ENCODE measurements at places on chromosomes 1 and 21.

- no peak for DNase-seq
Observed at GRCh38 chr1:10456661-10457060, 6.8 kb downstream of the CORT start.

GRCh38 chr1:24635195-24635843 is 7.8 kb upstream of the SRRM1 start:
- DNase-seq, result peak; percentile 53

- DNase-seq, result no peak
Observed at GRCh38 chr1:54299037-54299436, 99.1 kb downstream of the MRPL37 start.

GRCh38 chr21:17085707-17086106 is 427.1 kb upstream of the CXADR start:
- no peak for DNase-seq

GRCh38 chr21:14376854-14377253 is 6.1 kb downstream of the HSPA13 start:
- no peak for DNase-seq

DNA sequence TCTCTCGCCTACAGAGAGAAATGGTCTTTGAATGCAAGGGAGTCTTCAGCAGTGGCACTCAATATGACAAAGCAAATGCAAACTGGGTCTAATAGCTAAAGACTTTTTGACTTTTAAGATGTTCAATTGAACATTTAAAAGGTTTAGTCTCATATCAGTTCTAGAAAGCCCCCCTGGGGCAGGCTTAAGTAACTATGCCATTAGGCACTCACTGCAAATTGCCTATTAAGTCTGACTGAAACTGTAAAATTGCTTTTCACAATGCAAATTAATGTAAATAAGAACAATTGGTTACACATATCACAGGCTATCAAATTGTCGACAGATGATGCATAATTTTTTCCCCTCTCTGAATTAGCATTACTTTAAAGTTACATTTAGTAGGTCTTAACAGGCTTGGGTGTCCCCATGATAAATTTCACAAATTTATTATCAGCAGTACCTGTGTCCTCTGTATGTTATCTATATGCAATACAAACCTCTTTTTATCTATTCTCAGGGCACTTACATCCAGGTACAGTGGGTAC is 329.1 kb downstream of the LRRIQ3 start:
- no peak for DNase-seq

- DNase-seq, result no peak
Observed at GRCh38 chr1:31373897-31374486, 1.1 kb upstream of the FABP3 start.

DNA sequence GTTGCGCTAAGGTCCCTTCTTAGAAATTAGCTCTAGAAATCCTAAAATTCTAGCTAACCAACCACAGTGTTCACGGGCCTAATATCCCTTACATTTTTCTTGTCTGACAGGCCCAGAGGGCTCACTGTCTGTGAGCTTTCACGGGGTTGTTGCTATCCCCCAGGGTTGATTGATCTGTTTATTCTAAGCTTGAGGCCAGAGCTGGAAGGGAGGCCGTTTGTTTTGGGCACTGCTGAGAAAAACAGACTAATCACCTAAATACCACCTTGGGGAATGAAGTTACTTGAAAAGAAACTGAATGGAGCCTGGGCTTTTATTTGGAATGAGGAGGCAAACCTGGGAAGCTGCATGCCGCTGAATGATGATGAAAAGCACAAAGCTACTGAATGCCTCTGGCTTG is 162.4 kb downstream of the KIF26B start:
- DNase-seq, result no peak

DNA sequence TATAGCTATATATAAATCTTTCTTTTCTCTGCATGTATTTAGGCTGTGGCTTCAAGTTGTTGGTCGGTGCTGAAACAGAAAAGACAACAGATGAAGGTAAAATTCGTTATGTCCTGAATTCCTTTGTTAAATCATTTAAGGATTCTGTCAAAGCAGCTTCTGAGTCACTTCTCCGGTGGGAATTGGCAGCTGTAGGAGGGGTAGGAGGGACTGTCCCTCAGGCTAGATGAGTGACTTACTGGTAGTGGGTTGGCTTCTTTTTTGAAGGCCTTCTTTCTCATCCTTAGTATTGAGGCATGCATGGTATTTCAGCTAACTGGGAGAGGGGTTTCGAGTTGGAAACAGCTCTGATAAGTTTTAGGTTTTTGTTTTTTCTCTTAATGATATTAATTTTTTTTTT is 22.1 kb upstream of the NEXN start:
- no peak for DNase-seq

DNA sequence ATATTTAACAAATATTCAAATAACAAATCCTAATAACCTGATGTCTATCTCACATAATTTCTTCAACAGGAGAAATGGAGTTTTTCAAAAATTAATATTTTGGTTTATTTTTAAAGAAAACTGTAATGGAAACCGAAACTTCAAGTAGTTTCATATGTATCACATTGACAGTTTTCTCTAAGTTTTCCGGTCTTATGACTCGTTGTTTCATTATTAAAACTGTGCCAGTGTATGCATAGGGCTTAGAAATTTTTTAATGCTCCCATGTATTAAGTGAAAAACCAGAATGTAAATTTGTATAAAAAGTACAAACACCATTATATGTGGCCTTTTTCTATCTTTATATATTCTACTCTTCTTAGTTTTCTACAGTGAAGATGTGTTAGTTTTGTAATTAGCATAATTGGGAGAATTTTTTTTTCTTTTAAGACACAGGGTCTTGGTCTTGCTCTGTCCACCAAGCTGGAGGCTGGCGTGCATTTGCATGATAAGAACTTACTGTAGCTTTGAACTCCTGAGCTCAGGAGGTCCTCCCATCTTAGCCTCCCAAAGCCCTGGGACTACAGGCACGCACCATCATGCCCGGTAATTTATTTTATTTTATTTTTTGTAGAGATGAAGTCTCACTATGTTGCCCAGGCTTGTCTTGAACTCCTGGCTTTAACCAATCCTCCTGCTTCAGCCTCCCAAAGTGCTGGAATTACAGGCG is 43.9 kb upstream of the SAMSN1 start:
- DNase-seq, result no peak

GRCh38 chr1:188170411-188170810 is 1341.7 kb downstream of the PLA2G4A start:
- DNase-seq, result no peak

DNA sequence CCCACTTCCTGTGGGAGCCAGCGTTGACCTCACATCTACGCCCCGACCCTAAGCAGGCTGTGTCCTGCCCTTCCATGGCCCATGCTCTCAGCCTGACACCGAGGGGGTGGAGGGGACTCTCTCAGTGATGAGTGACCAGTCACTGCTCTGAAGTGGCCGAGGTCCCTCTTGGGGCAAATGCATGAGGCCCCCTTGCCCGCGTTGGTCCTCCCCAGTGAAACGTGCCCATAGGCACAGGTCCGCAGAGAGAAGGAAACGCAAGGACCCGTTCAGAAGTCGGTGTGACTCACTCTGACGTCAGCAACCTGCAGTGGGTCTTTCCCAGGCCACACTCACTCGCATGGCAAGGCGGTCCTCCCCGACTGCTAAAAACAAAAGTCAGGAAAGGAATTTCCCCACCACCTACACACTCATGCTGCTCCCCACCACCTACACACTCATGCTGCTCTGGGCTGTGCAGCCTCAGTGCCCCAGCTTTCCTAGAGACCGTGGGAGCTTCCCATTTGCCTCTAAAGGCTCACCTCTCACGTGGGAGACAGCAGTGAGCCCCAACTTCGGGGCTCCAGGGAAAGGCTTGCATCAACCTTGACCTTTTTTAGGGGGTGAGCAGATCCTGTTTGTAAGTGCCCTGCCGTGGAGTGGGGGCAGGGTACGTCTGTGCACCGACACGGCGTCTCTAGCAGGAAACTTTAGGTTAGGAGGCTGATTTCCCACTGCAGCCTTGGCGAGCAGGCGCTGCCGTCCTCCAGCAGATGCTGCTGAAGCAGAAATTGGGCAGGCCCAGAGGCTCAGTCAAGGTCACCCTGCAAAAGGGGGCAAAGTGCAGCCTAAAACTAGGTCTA is 11.4 kb downstream of the UBASH3A start:
- no peak for DNase-seq

DNA sequence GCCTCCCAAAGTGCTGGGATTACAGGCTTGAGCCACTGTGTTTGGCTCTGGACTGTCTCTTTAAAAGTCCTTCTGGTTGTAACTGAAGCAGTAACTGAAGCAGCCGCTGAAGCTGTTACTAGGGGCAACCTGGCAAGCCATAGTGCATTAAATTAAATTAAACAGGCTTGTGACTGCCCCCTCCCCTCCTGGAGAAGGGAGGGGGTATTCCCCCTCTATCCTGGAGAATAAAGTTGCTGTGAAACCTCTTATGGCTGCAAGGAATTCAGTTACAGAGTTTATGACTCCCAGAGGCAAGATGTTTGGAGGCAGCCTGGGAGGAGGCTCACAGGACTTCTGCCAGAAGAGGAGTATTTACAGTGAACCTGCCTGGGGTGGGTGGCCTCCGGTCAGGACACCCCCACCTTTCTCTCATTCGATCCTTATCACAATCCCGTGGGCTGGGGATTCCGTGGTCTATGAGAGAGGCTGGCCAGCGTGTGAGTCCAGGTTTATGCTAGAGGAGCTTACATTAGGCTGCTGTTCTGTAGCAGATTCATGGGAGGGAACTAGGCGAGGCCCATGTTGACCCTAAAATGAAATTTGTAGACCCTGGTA is 8.3 kb downstream of the TTC22 start:
- DNase-seq, result peak; percentile 38

DNA sequence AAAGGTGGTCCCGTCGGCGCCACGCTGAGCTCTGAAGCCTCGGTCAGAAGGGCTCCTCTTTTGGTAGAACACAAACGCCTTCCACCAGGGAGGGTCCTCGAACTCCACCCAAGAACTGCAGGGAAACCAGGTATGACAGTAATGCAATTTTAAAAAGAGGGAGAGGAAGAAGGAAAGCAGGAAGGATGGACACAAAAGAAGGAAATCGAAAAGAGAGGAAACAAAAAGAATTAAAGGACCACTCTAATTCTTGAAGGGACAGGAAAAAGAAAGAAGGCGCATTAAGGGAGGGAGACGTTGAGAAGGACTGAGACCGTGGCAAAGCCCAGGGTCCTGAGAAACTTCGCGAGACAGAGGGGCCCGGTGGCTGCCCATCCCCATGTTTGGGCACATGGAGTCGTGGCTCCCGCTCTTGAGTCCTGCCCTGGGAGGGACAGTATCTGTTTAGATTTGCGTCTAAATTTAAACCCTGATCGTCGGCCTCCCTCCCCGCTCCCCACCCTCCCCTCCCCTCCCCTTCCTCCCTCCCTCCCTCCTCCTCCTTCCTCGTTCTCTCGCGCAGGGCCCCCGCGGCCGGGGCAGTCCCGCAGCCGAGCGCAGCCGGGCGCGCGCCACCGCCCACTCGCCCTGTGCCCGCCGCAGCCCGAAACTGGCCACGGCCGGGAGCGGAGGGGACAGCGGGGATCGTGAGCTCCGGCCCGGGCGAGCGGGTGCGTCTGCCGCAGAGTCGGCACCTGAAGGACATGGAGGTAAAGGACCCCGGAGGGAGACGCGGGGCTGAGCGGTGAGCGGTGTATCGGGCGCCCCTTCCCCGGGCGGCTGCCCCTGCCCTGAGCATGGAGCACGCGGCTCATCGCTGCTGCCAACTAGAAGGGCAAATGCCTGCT is at the start of gene RCSD1:
Gene RCSD1, plus strand, starts transcription at position 552 of the 887 bp plus-strand sequence. Its CDS starts 192 bp downstream, at position 744.
- no peak for DNase-seq

DNA sequence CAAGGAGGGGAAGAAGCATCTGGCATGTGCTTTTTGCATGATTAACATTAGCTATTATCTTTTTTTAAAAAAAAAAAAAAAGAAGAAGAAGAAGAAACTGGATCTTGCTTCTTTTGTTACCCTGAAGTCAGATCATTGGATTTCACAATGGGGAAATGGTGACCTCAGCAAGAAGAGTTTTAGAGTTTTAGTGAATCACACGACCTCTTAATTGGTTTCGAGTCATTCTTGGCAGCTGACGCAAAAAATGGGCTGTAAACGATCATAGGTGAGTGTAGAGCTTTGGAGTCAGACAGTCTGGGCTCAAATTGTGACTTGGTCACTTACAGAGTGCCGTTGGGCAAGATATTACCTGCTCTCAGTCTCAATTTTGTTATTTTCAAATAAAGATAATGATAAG is 33.3 kb upstream of the PGBD5 start:
- DNase-seq, result no peak

DNA sequence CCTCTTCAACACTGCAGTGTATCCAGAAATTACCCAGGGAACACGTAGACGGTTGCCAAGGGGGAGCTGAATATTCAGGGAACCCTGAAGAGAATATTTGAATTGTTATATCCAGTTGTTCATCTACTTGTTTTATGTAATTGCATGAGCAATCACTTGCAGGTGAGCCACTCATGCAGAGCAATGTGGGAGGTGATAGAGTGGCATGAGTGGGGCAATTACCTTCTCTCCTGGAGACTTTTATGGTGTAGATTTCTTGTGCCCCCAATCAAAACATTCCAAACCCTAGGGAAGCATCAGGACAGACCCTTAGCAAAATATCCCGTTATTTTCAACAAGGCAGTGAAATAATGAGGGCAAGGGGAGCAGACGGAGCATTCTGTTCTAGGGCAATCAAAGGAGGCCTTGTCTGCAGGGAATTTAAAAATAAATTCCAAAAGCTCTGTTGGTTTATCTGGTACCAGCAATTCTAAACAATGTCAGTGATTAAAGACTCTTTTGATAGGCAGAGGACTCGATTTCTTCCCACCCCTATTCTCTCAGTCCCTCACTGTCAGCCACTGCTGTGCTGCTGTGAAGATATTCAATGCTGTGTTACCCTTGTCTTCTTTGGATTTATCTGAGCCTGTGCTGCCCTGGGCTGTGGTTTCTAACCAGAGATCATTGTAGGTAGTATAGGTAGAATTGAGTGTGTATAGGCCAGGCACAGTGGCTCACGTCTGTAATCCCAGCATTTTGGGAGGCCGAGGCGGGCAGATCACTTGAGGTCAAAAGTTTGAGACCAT is 180.2 kb upstream of the MAP1LC3C start:
- no peak for DNase-seq

DNA sequence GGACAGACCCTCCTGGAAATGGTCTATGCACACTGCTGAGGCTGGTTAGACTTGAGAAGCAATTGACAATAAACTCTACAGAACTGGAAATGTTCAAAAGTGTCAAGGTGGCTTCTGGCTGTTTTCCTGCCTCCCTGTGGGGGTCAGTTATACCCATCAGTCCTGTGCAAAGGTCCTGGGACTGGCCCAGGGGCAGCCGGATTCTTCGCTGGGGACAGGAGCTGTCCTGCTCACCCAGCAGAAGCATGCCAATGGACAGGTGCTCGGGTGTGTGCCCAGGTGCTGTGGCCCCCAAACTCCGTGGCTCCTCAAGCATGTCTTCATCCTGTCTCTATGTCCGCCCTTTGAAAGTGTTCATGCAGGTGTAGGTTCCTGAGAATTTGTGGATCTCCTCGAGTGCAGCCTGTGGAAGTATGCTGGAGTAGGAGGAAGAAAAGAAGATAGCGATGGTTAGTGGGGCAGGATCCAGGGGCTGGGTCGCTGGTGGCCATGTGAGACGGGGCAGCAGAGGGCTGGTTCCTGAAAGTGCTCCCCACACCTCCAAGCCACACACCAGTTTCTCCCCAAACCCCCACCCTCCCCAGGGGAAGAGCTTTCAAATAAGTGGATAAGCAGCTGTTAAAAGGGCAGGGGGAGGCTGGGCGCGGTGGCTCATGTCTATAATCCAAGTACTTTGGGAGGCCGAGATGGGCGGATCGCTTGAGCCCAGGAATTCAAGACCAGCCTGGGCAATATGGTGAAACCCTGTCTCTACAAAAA is 49.8 kb downstream of the DHRS3 start:
- no peak for DNase-seq

All from forelimb muscle (tissue), 1 donor.